Activated naive CD4-positive, alpha-beta T cell treated with anti-CD3 and anti-CD28 coated beads for 36 hours (primary cell): ENCODE measurements at places on chromosomes 7 and 10. TPM values are rescaled to one million over a fixed set of nuclear protein-coding genes. Genes with fewer than 3 reads are reported as not detected.

NPC1L1 gene
- total RNA-seq: not detected

DNA sequence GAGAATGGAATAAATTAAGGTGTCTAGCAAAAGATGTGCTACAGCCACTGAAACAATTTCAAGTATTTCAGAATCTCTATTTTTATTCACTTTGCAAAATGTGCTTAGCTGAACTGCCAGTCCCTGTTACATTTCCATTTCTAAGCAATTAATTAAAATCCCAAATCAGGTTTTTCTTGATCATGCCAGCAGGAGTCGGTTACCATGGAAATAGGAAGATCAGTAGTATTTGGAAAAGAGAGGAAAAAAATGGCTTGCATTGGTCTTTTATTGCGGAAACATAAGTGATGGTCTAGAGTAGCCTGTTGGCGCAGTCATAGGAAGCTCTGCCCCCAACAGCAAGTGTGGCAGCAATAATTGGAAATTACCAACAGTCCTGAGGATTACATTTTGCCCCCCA lies 867.1 kb downstream of the GATA3 start:
- no peaks in the 10 kb centered on the region for H3K36me3 ChIP-seq
- no peak for DNase-seq
- H3K4me1 ChIP-seq: no peaks in the 10 kb centered on the region
- no peak overlapping the region for H3K27ac ChIP-seq
- no peak overlapping the region for H3K4me3 ChIP-seq
- no peaks in the 10 kb centered on the region for H3K27me3 ChIP-seq

- no peaks in the 10 kb centered on the region for H3K27me3 ChIP-seq
- H3K4me1 ChIP-seq: peaks cover 5% of the 10 kb centered on the region
- H3K27ac ChIP-seq: no peak within 1 kb of the TSS
These were observed at the start of gene ZP3 for GRCh38 chr7:76424413-76425111. Gene ZP3, plus strand, starts transcription at chr7:76424950. Its CDS starts 15 bp downstream, at chr7:76424965.

GRCh38 chr7:55254596-55255495 lies 110.3 kb upstream of the LANCL2 start:
- peak overlapping the region; percentile 70 for H3K4me3 ChIP-seq
- no peaks in the 10 kb centered on the region for H3K36me3 ChIP-seq
- no peak overlapping the region for H3K27ac ChIP-seq
- peaks cover 7% of the 10 kb centered on the region for H3K4me1 ChIP-seq
- peaks cover 58% of the 10 kb centered on the region for H3K27me3 ChIP-seq

GRCh38 chr7:2118056-2118455 lies 114.7 kb downstream of the MAD1L1 start:
- no peak for DNase-seq
- no peak overlapping the region for H3K27ac ChIP-seq
- no peak overlapping the region for H3K4me3 ChIP-seq
- no peaks in the 10 kb centered on the region for H3K27me3 ChIP-seq
- peaks cover 13% of the 10 kb centered on the region for H3K4me1 ChIP-seq
- peaks cover 4% of the 10 kb centered on the region for H3K36me3 ChIP-seq

GRCh38 chr7:70887186-70887585 lies 244.8 kb upstream of the GALNT17 start:
- H3K27me3 ChIP-seq: peaks cover 4% of the 10 kb centered on the region
- peaks cover 2% of the 10 kb centered on the region for H3K36me3 ChIP-seq
- no peaks in the 10 kb centered on the region for H3K4me1 ChIP-seq
- DNase-seq: no peak
- H3K27ac ChIP-seq: no peak overlapping the region
- no peak overlapping the region for H3K4me3 ChIP-seq

- H3K4me1 ChIP-seq: peaks cover 12% of the 10 kb centered on the region
- H3K27ac ChIP-seq: no peak overlapping the region
- no peaks in the 10 kb centered on the region for H3K27me3 ChIP-seq
- H3K4me3 ChIP-seq: peak overlapping the region; percentile 70
These were observed 1.1 kb downstream of the ASL start for GRCh38 chr7:66076462-66077329.

POLR2J gene
- 43.9 TPM for total RNA-seq

DNA sequence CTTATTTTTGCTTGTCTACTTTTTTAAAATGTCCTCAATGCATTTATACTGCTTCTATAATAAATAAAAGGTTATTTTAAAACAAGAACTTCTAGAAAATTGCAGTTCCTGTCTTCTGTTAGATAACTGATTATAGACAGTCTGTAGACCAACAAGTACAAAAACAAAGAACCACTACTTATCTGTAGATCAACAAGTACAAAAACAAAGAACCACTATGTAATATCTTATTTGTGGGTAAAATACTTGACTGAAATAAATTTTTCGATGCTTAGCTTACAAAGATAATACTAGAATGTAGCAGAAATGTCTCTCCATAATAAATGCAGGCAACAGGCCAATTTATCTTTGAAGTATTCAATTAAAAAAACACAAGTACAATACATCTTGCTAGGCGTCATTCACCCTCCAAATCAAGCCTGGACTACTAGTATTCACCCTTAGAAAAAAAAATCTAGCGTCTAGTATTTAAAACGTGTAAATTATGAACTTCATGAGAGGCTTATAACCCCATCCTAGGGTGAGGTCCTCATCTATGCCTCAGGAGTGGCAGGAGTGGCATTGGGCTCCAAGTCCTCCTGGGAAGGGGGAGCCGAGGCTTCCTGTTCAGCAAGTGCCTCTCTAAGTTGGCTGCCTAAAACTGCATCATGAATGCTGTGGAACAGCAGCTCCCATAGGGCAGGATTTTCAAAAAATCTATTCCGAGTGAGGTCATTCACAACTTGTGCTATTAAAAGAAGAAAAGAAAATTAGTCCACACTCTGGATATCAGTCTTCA lies 26.6 kb downstream of the PSMC2 start:
- no peak overlapping the region for H3K4me3 ChIP-seq
- H3K36me3 ChIP-seq: peaks cover 2% of the 10 kb centered on the region
- no peak for DNase-seq
- no peaks in the 10 kb centered on the region for H3K27me3 ChIP-seq
- H3K4me1 ChIP-seq: no peaks in the 10 kb centered on the region

DNA sequence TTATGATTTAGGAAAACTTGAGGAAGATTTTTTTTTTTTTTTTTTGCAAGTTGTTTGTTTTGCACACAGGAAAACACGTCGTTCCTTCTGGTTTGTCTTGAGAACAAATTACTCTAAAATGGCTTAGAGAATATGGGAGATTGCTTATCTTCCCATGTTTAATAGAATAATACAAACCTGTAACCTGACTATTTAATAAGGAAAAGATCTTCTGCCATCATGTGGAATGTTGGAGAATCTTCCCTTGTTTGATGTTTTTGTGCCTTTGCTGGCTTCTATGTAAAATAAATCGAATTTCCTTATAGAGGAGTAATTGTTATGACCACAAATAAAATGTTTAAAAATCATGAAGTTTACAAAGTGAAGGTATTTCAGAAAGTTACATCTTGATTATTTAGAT lies 818.8 kb downstream of the GATA3 start:
- no peaks in the 10 kb centered on the region for H3K4me1 ChIP-seq
- no peak overlapping the region for H3K4me3 ChIP-seq
- no peak overlapping the region for H3K27ac ChIP-seq
- no peak for DNase-seq
- H3K36me3 ChIP-seq: no peaks in the 10 kb centered on the region

CALCR gene
- total RNA-seq: not detected

DNA sequence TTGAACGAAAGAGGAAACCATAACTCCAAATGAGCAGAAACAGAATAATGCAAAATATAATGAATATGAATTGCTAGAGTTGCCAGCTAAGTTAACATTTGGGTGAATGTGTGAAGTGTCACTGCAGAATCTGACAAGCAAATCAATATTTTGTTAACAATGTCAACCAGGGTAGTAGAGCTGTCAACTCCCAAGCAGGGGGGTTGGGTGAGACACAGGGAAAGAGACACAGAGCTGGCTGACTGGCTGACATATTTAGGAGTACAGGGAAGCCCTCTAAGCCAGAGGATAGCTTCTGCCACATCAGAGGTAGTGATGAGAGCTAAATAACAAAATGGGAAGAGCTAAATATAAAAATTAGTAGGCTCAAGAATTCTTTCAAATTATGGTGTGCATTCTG lies 393.1 kb upstream of the KCND2 start:
- H3K4me1 ChIP-seq: no peaks in the 10 kb centered on the region
- no peak overlapping the region for H3K27ac ChIP-seq
- H3K36me3 ChIP-seq: no peaks in the 10 kb centered on the region
- H3K27me3 ChIP-seq: no peaks in the 10 kb centered on the region

DNA sequence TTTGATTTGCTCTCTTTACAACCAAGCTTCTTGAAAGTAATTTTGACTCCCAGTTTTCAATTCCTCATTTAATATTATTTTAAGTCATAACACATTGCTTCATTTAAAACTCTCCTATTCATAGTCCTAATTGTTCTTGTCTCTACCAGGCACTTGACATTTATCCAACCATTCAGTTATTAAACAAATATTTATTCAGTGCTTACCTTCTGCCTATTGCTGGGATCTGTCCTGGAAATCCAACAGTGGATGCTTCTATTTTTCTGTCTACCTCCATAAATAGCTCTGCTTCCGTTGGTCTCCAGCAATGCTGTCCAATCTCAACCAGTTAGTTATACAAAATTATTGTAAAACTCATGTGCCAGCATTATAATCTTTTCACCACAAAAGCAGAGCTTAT lies 615.1 kb downstream of the ZWINT start:
- H3K4me3 ChIP-seq: no peak overlapping the region
- no peak for DNase-seq
- H3K27ac ChIP-seq: no peak overlapping the region
- no peaks in the 10 kb centered on the region for H3K27me3 ChIP-seq
- no peaks in the 10 kb centered on the region for H3K36me3 ChIP-seq

- no peak overlapping the region for H3K27ac ChIP-seq
- no peak overlapping the region for H3K4me3 ChIP-seq
- no peaks in the 10 kb centered on the region for H3K4me1 ChIP-seq
- DNase-seq: no peak
- no peaks in the 10 kb centered on the region for H3K27me3 ChIP-seq
These were observed 338.8 kb downstream of the AUTS2 start for GRCh38 chr7:69937097-69937496.

GRCh38 chr10:101032637-101033224 lies 1.7 kb downstream of the SFXN3 start:
- peaks cover 5% of the 10 kb centered on the region for H3K36me3 ChIP-seq
- peak overlapping the region; percentile 73 for H3K4me3 ChIP-seq
- H3K27me3 ChIP-seq: no peaks in the 10 kb centered on the region
- DNase-seq: peak; percentile 61

DNA sequence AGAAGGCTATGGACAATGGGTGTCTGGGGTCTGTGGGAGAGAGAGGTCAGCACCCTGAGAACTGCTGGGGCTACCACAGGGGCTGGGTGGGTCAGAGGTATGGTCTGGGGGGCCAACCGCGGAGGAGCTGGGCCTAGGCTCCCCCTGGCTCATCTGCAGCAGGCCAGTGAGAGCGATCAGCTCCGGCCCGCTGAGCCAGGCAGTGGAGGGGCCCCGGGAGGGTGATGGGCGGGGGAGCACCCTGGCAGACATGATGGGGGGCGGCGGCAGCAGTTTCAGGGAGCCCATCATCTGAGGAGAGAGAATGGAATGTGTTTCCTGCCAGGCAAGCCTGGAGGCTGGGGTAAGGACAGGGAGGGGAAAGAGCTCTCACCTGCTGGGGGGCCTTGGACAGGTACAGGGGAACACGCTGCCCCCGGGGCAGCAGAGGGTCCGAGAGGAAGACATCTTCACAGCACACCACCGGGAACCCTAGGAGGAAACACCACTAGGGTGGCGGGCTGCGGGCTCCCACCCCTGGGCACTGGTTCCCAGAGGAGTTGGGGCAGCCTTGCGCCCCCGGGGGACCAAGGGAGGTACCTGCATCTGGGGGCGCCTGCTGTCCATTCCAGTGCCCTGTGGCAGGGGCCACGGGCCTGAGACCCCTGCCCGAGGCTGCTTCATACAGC lies 1.3 kb downstream of the SAP25 start:
- DNase-seq: no peak
- no peaks in the 10 kb centered on the region for H3K27me3 ChIP-seq
- H3K4me1 ChIP-seq: peaks cover 22% of the 10 kb centered on the region
- no peak overlapping the region for H3K27ac ChIP-seq
- peaks cover 11% of the 10 kb centered on the region for H3K36me3 ChIP-seq
- H3K4me3 ChIP-seq: no peak overlapping the region

GRCh38 chr10:129760416-129760815 lies 203.7 kb downstream of the EBF3 start:
- H3K27ac ChIP-seq: no peak overlapping the region
- DNase-seq: no peak
- peaks cover 41% of the 10 kb centered on the region for H3K36me3 ChIP-seq

DNA sequence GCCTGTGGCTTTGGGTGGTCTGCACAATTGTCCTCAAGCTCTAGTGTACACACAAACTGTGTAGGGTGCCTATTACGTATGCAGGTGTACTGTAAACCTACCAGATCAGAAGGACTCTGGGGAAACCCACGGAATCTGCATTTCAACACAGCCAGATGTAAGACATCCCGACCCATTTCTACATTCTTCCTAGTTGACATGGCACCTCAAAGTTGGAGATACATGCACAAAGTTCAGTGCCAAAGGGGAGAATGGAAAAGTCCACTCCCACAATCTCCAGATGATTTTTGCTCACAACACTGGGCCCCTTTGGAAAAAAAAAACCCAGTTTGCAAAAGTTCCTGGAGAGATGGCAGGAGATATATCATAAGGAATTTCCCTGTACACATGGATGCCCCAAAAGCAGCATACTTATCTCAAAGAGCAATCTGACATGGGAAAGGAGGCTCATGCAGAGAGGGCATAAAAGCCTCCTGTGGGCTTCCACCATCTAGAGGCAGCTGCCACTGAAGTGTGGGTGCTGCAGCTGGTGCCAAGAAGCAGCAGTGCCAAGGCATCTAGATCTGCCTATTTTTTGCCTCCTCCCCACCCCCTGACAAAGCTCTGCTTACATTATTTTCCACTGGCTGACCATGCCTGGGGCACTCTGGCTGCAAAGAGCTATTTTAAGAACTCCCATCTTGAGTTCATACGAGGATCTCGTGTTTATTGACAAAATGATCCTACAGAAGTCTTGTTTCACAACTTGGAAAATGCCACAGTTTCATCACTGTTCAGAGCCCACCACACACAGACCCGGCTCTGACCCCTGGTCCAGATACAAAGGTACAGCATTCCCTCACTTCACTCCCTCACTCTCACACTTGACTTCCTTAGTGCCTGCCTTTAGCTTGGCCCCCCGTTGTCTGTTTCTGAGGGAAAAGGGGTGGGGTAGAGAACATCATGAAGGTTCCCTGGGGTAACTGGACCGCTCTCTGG lies 12.9 kb downstream of the TECTB start:
- DNase-seq: no peak
- no peaks in the 10 kb centered on the region for H3K36me3 ChIP-seq
- no peaks in the 10 kb centered on the region for H3K4me1 ChIP-seq
- peaks cover 11% of the 10 kb centered on the region for H3K27me3 ChIP-seq
- no peak overlapping the region for H3K27ac ChIP-seq

GRCh38 chr10:4813023-4813422 lies 13.0 kb upstream of the AKR1E2 start:
- H3K4me1 ChIP-seq: no peaks in the 10 kb centered on the region
- no peak overlapping the region for H3K27ac ChIP-seq
- no peak overlapping the region for H3K4me3 ChIP-seq
- no peaks in the 10 kb centered on the region for H3K36me3 ChIP-seq
- no peak for DNase-seq
- H3K27me3 ChIP-seq: peaks cover 2% of the 10 kb centered on the region

CDK14 gene
- 0.42 TPM for total RNA-seq

- no peak for DNase-seq
- no peaks in the 10 kb centered on the region for H3K36me3 ChIP-seq
- no peak overlapping the region for H3K4me3 ChIP-seq
- no peak overlapping the region for H3K27ac ChIP-seq
These were observed 93.3 kb upstream of the ELMO1 start for GRCh38 chr7:37541810-37542443.

- H3K36me3 ChIP-seq: peaks cover 27% of the 10 kb centered on the region
- H3K27ac ChIP-seq: no peak overlapping the region
- DNase-seq: no peak
- H3K4me1 ChIP-seq: peaks cover 3% of the 10 kb centered on the region
These were observed 161.9 kb downstream of the SGMS1 start for GRCh38 chr10:50461834-50462233.

EXOC4 gene
- total RNA-seq: 57.1 TPM
